ENCODE measurements at places on chromosomes 4 and X.

DNA sequence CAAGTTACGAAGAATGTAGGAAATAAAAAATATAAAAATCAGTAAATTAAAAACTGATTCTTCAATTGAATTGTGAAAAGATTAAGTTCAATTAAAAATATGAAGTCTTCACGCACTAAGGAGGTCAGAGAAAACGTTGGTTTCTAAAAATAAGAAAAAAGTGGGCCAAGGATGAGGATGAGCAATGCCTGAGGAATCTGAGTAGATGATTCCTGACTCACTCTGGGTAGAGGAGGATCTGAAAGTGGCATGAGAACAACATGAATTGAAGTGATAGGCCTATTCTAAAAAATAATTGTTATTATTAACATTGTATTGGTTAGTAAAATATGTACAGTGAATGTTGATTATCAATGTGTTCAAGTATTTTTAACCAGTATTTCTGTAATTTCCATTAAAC is 444.2 kb downstream of the GRIA2 start:
- DNase-seq, result no peak

DNA sequence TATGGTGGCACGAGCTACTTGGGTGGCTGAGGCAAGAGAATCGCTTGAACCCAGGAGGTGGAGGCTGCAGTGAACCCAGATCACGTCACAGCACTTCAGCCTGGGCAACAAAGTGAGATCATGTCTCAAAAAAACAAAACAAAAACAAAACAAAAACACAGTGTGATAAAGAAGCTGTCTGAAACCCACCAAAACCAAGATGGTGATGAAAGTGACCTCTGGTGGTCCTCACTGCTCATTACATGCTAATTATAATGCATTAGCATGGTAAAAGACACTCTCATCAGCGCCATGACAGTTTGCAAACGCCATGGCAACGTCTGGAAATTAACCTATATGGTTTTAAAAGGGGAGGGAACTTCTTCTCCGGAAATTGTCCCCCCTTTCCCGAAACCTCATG is 29.4 kb upstream of the OPHN1 start:
- DNase-seq, result peak; percentile 7

DNA sequence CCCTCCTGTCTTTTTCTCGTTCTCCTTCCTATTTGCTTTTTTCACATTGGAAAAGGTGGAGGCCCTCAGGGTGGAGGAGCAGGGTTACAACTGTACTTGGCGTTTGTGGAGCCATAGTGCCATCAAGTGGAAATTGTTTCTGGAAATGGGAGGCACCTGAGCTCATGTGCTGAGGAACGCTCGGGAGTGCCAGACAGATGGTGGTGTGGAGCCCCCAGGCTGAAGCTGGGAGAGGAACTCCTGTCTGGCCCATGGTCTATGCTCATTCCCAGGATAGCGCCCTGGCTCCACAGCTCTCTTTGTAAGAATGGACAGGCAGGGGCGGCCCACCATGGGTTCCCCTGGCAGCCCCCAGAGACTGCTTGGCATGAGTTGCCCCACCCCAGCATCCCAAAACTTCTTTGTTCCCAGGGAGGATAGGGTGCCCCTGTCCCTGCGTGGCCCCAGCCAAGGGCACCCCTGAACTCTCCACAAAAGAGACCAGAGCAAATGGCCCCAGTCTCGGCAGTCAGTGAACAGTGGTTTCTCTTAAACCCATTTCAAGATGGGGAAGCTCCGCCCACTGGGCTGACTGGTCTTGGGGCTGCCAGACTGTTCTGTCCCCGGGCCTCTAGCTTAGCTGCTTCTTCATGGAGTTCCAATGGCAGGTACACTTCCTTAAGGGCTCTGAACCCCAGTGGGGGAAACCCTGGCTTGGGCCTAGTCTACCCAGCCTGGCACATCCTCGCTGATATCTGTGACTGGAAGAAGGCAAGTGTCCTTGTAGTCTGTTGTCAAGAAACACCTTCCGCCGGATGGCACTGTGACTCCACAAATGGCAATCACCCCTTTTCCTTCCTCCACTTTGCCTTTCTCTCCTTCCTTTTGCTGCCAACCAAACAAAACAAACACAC is 70.1 kb downstream of the NBDY start:
- DNase-seq, result peak; percentile 78

DNA sequence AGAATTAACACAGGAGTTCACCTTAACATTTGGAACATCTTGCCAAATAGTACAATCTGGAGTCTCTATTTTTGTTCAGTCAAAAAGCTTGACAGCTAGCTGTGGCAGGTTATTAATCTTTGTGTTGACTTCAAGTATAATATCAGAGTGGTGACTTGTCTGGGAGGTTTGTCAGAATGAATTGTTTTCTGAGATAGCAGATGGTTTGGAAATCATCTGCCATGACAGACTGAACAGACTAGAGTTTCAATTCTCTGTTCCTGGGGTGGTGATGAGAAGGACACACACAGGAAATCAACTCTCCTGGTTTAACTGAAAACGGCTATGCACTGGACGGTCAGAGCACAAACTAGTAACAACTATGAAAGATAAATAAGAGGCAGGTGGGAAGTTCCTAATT is 203.3 kb upstream of the EMCN start:
- no peak for DNase-seq

DNA sequence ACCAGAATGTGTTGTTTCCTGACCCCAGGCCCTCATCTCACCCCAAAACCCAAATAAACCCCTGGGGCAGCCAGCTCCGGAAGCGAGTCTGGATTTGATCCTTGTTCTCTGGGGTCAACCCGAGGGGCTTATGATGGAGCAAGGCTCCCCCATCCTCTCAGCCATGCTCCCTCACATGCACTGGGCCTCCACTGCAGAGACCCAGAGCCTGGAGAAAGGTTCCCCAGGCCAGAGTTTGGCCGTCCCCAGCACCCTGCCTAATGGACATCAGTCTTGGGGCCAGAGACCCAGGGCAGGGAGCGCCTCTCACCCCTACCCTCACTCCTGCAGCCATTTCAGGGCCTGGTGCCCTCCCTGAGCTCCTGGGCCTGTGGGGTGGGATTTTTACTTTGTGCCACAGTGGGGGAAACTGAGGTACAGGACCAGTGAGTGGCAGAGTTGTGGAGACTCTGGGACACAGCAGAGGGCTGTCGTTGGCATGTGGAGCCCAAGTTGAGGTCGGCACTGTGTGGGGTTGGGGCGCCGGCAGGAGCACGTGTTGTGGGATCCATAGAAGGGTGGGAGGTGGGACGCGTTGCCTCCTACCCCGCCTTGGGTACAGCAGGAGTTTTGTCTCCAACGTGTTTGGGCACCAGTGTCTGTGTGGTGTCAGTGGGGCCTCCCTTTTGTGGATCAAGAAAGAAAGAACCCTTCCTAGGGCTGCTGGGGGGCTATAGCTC is 3.6 kb downstream of the FGFR3 start:
- DNase-seq, result no peak

DNA sequence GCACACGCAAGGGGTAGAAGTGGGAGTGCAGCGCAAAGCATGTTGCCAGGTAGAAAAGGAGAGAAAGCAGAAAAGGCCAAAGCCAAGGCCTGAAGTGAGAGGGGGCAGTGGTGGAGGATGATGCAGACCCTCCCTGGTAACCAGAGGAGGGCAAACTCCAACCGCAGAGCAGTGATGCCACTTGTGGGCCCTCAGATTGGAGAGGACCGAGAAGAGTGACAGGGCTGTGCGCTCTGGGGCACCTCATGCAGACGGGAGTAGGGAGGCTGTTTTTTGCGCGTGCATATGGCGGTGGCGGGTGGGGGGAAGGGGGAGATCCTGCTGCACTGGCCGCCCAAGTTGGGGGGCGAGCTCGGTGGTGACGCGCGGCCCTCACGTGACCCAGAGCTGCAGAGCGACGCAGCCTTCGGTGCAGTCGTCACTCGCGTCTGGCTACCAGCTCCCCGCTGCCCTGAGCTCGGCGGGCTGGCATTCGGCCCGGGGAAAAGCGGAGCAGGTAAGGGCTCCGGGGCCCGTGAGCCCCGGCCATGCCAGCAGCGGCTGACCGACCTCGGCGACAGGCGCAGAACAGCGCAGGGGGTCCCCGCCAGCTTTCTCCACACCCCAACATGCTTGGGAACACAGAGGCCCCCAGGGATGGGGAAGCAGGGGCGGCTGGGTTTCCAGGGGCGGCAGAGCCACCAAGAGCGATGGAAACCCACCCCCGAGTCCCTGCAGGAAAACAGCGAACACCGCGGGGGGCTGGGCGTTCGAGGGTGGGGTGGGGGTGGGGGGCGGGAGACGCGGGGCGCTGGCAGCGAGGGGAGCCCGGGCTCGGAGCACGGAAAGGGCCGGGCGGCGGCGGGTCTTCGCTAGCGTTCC is at the start of gene BEX3:
Gene BEX3 (plus strand): TSS at position 421 of the 861 bp plus-strand sequence. CDS start 984 bp downstream, outside the sequence.
- peak; percentile 62 for DNase-seq

GRCh38 chr4:86657910-86658309 is 63.8 kb downstream of the PTPN13 start:
- no peak for DNase-seq

DNA sequence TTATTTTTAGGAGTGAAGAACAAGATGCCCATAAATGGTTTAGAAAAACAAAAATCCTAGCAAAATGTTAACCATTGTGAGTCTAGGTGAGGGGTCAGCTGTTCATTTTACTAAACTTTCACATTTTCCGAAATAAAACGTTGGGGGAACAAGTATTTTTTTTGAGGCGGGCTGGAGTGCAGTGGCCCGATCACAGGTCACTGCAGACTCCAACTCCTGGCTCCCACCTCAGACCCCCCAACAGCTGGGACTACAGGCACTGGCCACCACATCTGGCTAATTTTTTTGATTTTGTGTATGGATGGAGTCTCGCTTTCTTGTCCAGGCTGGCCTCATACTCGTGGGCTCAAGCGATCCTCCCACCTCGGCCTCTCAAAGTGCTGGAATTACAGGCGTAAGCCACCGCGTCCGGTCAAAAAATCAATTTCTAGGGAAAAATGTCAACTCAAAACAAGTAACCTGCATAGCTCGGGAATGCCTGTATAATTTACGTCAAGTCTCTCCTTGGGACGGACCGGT is 742 bp upstream of the TAF1 start:
- no peak for DNase-seq

- no peak for DNase-seq
These were observed 39.7 kb upstream of the SHOX start for GRCh38 chrX:590693-591404.

- DNase-seq, result no peak
These were observed 88.2 kb downstream of the AWAT2 start for GRCh38 chrX:69961365-69962072.

DNA sequence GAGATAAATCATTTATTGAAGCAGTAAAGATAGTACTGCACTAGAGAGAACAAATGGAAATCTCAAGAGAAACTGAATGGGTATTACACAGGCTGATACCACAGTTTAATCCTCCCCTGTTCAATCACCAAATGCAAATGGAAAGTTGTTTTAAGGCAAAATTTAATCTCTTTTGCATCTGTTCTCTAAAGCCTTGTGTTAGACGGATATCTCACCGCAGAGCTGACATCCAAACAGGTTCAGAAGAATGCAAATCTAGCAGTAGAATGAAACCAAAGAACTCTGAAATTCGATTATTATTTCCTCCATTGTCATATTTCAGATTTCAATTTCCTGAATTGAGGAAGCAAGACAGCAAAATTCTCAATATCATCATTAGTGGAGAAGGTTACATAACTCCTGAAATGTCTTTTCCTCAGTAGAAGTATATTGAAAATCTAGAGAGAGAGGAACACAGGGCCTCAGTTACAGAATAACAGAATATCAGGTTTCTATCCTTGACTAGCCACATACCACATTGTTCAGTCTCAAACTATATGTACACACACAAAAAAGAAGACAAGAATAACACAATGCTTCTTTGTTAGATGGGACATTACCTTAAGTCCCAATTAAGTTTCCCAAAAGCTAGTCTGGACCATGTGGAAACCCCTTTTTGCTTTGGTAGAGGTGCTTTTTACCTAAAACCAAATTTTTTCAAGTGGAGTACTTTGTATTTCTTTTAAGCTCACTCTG is 94.1 kb upstream of the BANK1 start:
- DNase-seq, result peak; percentile 17

DNA sequence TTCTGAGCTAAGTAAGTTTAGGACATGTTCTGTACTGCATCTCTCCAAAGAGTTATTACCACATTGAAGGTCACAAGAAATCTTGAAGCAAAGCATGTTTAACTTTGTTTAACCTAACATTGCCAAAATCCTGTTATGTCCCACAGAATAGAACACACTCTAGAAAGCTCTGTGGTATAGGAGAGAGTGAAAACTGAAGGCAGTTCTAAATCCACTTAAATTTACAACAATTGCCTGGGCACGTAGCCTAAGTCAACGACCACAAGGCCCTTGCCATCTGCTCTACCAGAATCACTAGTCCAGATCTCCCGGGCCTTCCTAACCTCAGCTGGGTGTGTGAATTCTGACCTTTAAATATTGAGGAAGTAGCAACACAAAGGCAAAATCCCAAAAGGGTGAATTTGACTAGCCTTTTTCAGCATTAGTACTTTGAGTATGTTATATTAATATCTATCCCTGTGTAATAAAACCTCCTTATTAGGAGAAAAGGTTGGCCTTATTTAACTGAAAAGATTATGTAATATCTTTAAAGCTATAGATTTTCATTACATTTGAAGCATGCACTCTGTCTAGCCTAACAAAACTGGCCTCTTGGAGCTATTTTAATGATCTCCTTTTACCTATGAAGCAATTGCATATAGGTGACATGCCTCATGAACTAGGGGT is 4.5 kb upstream of the MAML3 start:
- peak; percentile 54 for DNase-seq

DNA sequence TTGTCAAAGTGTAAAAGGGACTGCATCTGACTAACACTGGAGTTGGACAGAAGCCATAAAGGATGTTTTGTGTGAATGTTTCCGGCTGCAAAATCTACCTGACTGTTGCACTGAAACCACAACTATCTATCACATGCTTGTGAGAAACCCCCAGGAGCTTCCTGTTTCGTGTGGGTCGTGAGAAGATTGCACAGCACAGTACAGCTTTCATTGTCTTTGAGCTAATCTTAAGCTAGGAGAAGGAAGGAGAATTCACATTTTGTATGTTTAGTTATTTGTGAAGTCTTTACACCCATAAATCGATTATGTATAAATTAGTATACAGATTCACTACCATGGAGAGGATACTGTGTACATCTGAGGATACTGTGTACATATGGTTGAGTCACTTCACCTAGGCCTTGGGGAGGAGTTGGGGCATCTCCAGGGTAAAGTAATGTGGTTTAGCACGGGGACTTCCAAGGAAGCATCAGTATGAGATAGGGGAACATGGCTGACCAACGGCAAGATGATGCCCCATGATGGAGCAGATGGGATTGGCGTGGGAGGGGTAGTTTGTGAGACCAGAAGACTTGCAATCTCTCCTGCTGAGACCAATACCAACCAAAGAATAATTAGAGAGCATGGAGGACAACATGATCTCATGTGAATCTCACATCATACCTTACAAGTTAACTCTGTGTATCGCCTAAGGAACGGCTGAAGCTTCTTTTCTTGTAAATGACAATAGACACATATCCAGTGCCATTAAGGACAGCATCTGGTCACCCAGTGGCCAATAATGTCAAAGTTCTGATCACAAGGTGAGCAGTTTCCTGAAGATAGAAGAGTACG is 43.1 kb upstream of the FAM9C start:
- DNase-seq, result no peak

GRCh38 chrX:101417981-101418841 is 10.2 kb downstream of the HNRNPH2 start:
- peak; percentile 63 for DNase-seq

- no peak for DNase-seq
These were observed 59.3 kb downstream of the AREG start for GRCh38 chr4:74504212-74504611.

Data from WERI-Rb-1 (cell line).